ENCODE measurements at places on chromosomes 2 and 18.

DNA sequence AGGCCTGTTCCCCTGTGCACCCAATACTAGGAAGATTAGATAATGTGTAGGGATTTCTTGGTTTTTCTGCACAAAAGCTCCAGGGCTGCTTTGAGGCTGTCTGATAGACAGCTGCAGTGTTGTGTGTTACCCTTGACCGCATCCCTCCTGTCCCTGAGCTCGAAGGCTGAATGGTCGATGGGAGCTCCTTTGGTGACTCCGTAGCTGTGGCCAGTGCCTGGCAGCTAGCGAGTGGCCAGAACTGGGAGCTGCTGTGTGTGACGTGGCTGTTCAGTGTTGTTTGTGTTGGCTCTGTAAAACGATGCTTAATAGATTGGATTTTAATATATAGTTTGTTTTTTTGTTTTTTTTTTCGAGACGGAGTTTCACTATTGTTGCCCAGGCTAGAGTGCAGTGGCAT, 170.0 kb downstream of the AGAP1 start:
- no peak for DNase-seq

- no peak for DNase-seq
Observed at GRCh38 chr2:99611786-99612185, 122.0 kb upstream of the REV1 start.

- DNase-seq, result no peak
Observed at GRCh38 chr2:43803113-43803512, 29.3 kb downstream of the DYNC2LI1 start.

GRCh38 chr2:154375579-154375931, 322.9 kb upstream of the KCNJ3 start:
- no peak for DNase-seq

DNA sequence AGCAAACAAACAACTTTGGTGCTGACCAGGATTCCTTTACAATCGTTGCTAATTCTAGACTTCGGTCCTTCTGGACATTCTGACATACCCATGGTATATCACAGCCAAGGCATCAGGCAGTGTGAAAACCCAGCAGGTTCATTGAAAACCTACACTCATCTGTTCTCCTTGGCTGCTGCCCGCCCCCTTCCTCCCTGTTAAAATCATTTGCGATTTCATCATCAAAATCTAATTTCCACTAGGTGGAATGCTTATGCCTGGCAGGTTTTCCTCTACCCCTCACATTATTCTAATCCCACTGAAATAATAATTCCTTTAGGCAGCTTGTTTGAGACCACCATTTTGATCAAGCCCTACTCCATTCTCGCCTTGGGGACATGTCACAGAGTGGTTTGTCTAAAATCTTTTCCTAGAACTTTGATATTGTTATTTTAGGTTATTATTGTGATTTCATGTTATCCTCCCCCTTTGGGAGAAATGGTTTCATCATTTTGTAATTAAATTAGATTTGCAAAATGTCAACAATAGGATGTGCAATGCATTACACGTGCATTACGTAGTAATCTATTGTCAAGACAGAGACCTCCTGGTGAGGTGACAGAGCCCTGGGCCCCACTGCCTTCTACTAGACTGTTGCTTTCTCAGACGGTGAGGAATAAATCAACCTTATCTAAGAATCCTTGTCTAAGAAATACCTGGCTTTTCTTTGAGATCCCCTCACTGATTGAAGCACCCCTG, 31.0 kb upstream of the ASPRV1 start:
- no peak for DNase-seq

DNA sequence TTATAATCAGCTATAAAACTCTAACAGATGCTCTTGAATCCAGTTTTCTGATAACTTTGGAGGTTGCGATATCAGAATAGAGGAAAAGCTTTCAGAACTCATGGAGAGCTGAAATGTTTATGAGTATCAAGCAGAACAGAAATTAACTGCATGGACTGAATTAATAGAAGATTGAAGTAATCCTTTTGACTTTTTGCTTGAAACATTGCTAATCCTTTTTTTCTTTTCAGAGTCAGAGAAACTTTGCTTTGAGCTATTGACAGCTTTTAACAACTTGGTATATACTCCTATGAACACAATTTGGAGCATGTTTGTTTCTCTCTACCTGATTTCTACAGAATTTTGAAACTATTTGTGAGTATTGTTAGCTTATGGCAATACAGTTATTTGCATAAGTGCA, 1254.8 kb downstream of the LRP1B start:
- no peak for DNase-seq

DNA sequence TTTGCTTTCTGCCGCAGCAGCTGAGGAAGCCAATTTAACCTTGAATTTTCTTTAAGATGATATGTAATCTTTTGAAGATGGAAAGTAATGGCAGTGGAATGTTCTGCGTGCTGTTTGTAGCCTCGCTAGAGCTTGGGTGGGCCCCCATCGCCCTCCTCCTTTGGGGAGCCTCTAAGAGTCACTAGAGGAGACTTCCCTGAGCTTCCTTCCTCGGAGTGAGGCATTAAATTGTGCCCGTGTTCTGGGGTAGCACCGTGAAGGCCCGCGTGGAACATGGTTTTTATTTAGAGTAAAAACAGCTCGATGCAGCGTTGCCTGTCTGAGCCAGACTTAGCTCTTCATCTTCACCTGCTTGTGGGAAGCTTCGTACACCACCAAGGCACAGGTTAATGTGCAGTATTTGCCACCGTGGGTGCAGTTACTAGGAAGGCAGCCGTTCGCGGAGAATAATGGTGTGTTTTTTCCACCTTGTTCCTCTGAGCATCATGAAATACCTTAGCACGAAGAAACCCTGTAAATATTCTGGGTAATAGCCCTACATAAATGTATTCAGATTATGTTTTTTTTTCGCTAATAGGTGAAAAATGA, 38.5 kb downstream of the NCK2 start:
- DNase-seq, result no peak

GRCh38 chr2:144137705-144138428, 382.1 kb downstream of the ZEB2 start:
- DNase-seq, result no peak

DNA sequence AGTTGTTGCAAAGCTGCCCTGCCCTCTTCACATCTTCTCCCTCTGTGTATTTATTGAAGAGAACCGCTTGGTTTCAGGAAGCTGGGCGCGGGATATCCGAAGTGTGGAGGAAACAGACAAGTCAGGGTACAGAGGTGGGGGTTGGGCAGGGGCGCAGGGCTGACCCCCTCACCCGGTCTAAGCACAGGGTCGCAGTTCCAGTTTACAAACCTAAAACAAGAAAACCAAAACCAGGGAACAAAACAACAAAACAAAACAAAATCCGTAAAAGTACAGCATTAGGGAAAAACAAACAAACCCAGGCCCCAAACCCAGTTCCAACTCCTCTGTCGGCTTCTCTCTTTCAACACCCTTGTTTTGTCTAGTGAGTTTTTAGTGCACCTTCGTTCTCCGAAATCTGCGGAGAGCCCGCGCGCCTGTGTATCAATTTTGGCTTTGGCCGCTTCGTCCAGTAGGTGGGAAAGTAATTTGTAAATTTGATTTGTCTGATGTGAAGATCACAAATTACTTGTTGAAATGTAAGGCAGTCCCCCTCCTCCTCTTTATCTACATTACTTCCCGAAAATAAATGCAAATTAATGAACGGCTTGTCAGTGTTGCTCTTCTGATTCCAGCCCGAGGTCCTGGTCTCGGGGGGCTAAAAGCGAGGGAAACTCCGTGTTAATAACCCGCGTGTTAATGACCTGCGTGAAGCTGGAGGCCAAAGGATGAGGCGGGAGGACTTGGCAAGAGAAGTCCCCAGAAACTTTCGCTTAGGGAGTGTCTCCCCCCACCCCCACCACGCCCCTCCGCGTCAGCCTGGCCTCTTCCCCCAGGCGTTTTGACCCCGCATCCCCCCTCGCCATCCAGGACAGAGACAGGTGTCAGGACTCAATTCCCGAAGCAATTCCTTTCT, 6.9 kb downstream of the OTX1 start:
- DNase-seq, result no peak

GRCh38 chr18:70333316-70333715, 44.5 kb downstream of the SOCS6 start:
- no peak for DNase-seq

DNA sequence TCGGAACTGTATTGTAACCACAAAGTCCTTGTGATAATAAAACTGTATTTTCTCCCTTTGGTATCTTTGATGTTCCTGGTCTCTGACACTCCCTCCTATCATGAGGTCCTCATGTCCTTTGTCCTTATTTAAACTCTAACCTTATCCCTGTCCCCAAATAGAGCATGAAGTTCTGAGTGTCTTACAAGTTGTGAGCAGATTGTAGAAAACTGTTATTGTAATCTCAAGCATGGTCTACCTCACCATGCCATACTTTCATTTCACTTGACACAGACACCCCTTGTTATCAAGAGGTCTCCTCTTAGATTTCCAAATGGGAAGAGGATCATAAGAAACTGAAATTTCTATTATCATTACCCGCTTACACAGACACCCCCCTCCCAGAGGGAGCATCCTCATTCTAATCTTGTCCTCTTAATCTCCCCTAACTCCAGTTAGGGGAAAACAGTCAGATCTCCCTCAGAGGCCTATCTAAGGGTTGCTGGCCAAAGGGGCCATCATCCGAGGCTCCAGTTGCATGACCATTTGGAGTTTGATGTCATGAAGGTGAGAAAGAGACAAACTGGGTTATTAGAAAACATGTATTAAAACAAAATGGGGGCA, 29.0 kb downstream of the MYO3B start:
- DNase-seq, result no peak

DNA sequence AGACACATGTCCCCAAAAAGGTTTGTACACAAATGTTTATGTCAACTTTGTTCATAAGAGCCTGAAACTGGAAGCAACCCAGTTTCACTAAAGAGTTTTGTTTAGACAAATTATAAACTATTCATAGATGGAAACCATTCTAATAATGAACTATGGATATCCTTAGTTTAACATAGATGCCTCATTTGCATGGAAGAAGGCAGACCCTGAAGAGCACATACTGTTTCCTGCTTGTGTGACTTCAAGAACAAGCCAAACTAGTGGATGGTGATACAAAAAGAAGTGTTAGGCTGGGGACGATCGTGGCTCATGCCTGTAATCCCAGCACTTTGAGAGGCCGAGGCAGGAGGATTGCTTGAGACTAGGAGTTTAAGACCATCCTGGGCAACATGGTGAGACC, 48.1 kb downstream of the ACOXL start:
- DNase-seq, result no peak

- DNase-seq, result no peak
Observed at GRCh38 chr2:111251711-111252110, 131.0 kb downstream of the BCL2L11 start.

DNA sequence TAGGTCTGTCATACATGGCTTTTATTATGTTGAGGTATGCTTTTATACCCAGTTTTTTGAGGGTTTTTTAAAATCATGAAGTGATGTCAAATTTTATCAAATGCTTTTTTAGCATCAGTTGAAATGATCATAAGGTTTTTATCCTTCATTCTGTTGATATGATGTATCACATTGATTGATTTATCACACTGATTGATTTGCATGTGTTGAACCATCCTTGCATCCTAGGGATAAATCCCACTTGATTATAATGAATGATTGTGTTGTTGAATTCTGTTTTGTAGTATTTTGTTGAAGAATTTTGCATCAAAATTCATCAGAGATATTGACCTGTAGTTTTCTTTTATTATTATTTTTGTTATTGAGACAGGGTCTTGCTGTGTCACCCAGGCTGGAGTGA, 68.2 kb downstream of the LIMS1 start:
- DNase-seq, result no peak

DNA sequence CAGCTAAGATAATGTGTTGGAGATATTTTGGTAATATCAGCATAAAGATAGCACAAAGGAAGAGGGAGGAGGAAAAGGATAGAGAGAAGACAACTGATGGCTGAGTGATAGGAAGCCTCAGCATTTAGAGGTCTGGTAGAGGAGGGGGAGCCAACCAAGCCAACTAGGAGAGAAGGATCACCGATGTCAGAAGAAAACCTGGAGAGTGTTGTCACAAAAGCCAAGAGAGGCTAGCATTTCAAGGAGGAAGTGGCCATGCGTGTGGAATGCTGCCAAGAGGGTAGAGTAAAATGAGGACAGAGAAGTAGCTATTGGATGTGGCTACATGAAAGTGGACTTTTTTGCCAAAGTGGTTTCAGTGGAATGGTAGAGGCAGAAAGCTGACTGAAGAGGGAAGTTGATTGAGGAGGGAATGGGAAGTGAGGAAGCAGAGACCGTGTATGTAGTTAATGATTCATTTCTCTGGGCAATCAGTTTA, 34.3 kb downstream of the LCLAT1 start:
- no peak for DNase-seq

DNA sequence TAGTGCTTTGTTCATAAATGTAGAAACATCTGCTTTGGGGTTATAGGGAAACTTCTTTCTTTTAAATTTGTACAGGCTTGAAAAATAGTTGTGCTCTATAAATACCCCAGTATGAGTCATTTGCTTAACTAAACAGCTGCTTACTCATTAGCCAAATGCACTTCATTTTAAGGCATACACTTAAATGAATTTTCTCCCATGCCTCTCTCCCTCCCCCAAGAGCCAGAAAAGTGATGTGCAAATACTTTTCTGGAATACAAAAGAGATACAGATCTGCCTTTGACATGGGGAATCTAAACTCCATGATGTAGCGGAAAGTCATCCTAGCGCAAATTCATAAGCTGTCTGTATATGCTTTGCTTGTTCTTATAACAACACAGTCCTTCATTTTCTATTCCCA, 469.4 kb downstream of the DLGAP1 start:
- no peak for DNase-seq

DNA sequence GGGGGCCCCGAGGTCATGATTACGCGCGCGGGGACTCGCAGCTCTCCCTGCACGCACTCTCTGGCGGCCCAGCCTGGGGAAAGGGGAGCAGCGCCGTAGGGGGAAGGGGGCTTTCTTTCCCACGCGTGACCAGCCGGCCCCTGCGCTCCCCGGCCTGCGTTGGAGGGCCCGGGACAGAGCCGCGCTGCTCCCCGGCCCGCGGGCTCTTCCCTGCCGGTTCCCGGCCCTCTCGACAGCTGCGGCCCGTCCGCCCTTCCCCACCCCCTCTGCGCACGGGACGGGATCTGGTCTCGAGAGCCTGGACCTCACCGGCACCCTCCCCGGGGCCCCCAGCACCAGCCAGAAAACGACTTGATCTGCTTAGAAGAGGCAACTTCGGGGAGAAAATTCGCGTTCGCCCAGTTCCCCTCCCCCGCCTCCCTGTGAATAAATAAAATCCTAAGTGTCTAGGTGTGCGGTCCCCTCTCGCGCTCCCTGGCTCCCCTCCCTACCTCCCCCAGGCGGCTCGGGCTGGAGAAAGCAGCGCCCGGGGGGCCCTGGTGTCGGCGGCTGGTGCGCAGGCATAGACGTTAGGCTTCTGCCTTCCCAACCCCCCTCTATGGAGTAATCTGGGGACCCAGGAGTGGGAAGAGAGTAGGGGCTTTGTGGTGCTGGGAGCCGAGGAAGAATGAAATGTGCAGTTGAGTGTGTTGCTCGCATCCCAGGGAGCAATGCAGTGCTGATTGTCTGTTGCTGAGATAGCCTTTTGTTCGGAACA, 803 bp upstream of the FIGN start:
- DNase-seq, result no peak

All from cortex of kidney (tissue), 1 donor.